Stimulated activated CD4-positive, alpha-beta T cell treated with anti-CD3 and anti-CD28 coated beads, Interleukin-1b, Interleukin-23, amount 100 ng/mL, for 4 hours (primary cell): ENCODE measurements at places on chromosomes 4 and X.

DNA sequence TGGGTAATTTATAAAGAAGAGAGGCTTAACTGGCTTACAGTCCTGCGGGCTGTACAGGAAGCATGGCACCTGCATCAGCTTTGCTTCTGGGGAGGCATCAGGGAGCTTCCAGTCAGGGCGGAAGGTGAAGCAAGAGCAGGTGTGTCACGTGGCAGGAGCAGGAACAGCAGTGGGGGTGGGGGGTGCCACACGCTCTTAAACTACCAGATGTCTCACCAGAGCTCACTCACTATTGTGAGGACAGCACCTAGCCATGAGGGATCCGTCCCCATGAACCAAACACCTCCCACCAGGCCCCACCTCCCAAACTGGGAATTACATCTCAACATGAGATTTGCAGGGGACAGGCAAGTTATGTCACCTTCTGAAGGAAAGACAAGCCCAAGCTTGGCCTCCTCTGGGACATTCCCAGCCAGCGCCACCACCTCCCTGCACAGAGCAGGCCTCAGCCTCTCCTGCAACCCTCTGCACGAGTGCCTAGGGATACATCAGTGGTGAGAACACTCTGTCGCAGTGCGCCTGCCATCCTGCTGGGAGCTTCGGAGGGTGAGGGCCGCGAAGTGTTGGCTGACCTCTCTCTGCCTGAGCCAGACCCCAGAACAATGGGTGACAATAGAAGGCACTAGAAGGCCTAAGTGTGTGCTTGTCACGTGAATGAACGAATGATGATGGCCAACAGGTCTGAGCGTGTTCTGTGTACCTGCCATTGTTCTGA is 244.3 kb downstream of the EVC2 start:
- DNase-seq = no peak

DNA sequence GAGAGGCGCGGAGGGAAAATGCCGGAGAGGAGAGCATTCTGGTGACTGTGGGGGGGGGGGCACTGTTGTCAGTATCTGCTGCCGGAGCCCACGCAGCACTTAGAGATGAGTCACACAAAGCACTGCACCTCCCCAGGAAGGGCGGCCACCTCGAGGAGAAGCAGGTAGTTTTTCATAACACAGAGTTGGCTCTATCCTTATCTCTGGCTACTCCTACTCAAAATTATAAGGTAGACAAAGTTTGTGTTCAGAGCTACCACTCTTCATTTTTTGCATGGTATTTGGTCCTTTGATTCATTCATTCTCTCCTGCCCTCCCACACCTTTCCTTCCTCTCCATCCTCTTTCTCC is 76.2 kb upstream of the SCOC start:
- DNase-seq = no peak

DNA sequence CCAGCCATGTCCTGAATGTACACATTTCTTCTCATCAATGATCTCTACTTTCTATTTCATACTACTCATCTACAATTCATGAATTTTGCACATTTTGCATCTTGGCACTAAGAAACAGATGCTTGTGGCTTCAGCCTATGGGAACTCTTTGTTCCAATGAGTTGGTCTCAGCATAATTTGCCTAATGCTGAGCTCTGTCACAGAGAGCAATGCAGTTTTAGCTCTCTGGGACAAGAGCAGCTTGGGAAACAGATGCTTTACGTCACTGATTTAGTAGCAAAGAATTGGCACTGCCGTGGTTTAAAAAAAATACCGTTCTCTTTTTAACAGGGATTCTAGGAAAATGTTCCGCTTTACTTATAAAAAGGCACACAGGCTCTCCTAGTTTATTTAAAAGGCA is 162.4 kb downstream of the WDFY3 start:
- no peak for DNase-seq

DNA sequence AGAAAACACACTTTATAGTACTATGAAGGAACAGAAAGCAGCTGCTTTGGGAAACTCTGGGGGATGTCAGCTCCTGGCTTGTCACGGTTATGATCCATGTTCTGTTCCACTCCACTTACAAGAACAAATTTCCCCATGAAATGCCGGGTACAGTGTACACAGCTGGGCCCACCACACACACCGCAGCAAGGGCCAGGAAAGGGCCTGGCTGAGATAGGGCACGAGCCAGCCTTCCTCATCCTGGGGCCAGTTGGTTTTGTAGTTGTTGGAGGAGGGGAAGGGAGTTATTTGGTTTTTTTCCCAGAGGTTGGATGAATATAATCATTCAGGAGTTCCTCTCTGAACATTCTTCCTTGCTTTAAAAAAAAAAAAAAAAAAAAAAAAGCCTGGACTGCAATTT is 56.8 kb downstream of the SEPSECS start:
- DNase-seq = no peak
